ENCODE measurements at places on chromosomes 1 and 21.

DNA sequence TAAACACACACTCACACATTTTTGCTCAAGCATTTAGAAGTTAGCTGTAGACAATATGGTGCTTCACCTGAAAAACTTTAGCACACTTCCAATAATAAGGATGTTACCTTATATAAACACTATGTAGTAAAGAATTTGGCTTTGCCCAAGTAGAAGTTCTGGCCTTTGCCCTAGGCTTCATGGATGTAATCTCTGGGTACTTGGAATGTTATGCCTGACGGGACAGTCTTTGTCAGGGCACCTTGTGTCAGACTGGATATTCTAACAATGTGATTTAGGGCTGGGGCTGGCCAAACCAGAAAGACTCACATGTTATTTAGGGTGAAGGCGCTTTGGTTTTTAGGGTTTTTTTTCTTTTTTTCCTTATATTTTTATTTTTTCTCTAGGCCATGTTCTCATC lies 34.8 kb upstream of the TRIM33 start:
- DNase-seq, result no peak

DNA sequence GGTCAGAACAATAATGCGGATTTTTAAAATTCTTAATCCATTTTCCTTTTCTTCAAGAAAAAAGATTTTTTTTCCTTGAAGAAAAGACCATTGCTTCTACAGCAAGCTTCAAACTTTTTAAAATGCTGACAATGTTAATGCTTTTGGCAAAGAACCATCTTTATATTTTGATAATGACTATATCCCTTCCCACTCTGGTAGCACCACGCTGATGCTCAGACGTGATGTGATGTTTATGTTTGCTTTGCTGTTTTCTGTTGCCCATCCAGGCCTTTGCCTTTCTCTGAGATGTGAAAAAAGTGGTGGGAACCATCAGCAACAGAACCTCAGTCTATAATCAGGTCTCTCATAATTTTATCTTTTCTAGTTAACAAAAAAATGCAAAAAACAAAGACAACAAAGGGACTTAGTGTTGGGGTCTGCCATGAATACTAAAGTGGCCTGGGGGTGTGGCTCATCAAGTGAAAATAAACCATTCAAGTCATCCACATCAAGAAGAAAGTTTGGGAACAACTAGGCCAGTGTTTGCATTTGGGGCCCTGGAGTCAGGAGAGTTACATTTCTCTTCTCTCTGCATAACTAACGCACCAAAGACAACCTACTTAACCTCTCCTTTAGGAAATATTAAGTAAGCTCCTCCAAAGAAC lies 244.6 kb upstream of the DMRTA2 start:
- DNase-seq, result no peak

DNA sequence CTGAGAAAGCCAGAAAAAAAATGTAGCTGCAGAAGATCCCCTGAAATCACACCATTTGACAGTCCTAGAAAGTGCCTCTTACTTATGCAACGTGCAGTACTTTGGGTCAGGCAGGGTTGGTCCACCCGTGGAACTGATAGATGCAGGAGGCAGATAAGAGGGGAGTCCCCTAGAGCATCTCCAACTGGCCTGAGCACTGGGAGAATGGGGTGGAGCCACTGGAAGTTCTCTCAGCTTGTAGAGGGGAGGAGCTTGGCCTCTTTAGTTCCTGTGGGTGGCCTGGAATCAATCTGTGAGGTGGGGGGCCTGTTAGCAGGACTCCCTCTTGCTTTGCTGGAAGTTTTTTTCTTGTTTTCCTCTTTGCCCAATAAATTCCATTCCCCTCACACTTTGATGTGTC lies 335.7 kb upstream of the NCAM2 start:
- DNase-seq, result no peak

GRCh38 chr1:24952413-24952841 lies 22.4 kb upstream of the RUNX3 start:
- DNase-seq, result no peak

DNA sequence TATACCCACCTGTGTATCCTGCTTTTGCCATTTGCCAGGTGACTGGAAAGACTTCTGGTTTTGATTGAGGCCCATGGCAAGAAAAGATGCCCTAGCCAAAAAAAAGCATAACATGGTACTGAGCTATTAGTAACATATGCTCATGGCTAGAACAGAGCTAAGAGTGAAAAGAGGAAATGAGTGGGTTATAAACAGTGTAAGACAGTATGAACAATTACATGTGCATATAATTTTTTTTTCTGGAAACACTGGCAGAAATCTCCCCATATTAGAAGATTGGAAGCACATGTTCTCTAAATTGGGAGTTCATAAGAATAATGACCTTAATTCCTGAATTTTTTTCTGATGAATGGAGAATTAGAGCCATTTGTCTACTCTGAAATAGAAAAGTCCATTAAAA lies 41.2 kb upstream of the PDC start:
- no peak for DNase-seq

DNA sequence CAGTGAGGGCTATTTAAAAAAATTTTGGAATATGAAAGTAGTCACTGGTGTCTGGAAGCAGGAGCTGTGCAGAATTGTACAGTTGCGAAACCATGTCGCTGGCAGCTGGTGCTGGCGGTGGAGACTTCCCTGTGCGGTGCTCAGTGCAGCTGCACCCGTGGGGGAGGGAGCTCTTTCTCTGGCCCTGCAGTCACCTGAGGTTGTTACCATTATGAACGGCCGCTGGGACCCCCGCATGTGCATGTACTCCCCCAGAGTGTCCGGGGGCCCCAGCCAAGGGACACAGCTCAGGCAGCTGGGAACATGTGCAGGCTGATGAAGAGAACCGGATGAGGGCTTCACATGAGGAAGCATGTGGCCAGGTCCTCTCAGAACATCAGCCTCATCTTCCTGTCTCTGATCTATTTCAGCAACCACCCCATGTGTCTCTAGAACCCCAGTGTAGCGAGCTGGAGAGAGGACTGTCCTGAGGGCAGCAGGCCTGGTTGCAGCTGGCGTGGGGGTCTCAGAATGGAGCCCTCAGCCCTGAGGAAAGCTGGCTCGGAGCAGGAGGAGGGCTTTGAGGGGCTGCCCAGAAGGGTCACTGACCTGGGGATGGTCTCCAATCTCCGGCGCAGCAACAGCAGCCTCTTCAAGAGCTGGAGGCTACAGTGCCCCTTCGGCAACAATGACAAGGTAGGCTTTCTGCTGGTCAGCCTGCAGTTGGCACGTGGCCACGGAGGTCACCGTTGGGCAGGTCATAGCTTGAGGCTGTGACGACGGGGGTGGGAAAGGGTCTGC lies at the start of gene TRPM2:
TSS of gene TRPM2 (plus strand) at position 431 of the 780 bp plus-strand sequence. CDS start at position 511, 80 bp downstream.
- no peak for DNase-seq

- no peak for DNase-seq
Measured at GRCh38 chr1:231750296-231750695, 123.7 kb downstream of the DISC1 start.

- no peak for DNase-seq
Measured at GRCh38 chr1:220797044-220797443, 10.3 kb downstream of the MTARC1 start.

DNA sequence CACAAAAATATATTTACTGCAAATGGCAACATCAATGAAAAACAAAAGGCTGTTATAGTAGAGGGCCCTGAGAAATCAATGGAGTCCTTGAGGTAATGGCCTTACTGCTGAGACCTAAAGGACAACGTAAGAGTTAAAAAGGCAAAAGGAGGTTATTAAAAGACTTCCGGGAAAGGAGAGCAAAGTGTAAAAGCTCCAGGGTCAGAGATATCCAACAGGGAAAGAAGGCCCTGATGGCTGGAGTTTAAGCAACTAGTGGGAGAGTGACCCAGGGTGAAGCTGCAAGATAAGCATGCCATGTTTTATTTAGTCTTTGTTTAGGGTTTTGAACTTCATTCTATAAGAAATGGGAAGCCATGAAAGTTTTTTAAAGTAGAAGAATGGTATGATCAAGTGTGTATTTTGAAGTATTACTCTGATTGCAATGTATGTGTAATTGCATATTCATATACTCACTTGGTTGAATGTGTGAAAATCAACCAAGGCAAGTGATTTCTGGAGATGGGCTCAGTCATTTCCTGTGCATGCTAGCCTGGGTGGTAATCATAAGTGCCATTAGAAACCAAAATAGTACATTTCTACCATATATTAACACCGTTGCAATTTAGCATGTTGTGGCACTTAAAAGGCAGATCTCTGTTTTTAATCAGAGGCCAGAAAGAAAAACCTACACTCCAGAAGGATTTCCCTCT lies 5.3 kb upstream of the DPYD start:
- no peak for DNase-seq

DNA sequence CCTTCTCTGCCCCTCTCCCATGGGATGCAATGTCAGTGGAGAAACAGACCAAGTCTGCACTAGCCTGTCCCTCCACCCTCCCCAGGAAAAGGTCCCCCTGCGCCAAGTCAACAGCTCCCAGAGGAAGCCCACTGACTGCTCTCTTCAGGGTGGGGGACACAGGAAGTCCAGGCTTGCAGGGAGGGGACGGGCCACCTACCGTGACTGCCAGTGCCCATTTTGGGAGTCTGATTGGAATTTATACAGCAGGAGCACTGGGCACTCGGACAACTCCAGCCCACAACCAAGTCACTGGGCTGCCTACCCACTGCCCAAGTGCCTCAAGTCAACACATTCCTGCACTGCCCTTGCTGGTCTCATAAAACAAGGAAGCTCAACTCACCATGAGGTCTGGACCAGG lies 6.1 kb downstream of the CCNL2 start:
- DNase-seq, result no peak

DNA sequence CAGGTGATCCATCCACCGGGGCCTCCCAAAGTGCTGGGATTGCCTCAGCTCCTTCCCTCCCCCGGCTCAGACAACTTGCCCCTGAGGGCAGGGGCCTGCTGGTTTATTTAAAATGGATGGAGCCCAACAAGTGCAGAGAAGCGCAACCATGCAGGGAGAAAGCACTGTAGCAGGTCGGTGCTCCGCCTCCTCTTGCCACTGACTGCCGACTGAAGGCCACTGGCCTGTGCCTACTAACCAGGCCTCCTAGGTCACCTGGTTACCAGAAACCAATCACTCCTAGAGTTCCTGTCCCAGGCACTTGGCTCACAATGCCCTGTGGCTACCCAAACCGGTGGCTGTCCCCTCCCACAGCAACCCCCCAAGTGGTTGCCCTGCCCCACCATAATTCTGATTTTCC lies 35.9 kb downstream of the ZNF695 start:
- no peak for DNase-seq

DNA sequence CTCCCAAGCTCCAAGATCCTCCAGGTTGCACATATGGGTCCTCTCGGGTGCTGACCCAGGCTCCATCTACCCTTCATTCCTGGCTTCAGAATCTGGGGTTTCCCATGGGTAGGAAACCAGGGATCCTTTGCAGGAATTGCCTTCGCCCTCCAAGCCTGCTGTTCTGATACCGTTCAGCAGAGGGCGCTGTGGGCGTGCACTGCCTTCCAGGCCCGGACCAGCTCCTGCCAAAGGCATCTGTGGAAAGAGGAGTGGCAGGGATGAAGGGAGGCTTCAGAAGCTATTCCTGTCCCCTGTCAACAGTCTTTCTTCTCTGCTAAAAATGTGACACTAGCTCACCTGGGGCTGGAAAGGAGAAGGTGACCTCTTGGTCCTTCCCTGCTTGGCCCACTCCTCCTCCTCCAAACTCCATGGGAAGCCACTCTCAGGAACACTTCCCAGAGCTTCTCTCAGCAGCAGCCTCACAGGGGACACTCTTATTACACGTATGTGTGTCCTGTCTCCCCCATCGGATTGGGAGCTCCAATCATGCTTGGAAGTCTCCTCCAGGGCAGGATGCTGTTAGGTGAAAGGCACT lies 71.2 kb downstream of the VWA5B1 start:
- DNase-seq, result peak; percentile 66

- no peak for DNase-seq
Measured at GRCh38 chr1:46030876-46031660, 101.4 kb downstream of the PIK3R3 start.

GRCh38 chr1:36529769-36530260 lies 47.1 kb upstream of the CSF3R start:
- no peak for DNase-seq

GRCh38 chr21:29547998-29548397 lies 249.3 kb downstream of the BACH1 start:
- DNase-seq, result no peak

DNA sequence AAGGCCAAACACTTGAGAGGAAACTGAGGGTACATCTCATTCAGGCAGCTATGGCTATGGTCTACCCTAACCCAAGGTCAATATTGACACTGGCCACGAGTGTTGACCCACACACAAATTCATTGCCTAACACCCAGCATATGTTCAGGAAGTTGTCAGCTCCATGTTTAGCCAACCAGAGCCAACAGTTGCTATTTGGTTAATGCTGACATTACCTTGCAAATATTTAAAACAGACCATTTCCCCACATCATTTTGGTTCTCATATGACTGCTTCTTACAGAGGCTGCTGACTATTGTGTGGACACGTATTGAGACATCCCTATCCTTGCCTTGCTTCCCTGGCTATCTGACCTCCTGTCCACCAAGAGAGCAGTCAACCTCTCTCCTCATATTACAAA lies 97.3 kb downstream of the LMX1A start:
- DNase-seq, result no peak

DNA sequence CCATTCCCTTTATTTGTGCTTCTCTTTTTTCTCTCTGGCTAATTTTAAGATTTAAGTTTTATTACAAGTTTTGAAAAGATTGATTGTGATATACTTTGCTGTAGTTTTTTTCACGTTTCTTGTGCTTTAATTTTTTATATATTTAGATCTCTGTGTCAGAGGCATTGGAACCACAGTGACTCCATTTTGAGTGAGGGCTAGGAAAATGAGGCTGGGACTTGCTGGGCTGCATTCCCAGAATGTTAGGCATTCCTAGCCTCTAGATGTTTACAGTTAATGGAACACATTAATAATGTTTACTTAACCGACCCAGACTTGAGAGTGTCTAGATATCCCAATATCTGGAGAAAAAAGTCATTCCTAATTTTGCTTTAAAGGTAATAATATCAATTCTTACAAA lies 939.4 kb downstream of the BRINP3 start:
- no peak for DNase-seq

DNA sequence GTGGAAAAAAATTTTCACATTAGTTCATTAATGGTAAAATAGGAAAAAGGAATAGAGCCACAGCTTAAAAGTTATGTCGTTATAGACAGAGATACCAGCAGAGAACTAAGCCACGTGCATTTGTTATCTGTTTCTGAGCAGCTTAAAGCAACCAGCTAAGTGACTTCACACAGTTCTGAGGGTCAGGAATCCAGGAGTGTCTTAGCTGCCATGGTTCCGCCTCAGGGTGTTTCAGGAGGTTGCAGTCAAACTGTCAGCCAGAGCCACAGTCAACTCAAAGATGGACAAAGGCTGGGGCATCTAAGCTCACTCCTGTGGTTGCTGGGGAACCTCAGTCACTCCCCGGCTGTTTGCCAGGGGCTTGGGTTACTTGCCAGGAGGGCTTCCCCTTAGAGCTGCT lies 515.8 kb downstream of the SMYD3 start:
- DNase-seq, result no peak

- peak; percentile 14 for DNase-seq
Measured at GRCh38 chr21:41133874-41134522, 34.0 kb upstream of the BACE2 start.

Measured in NCI-H1417 (cell line).